ENCODE measurements at places on chromosomes 5 and 9.

DNA sequence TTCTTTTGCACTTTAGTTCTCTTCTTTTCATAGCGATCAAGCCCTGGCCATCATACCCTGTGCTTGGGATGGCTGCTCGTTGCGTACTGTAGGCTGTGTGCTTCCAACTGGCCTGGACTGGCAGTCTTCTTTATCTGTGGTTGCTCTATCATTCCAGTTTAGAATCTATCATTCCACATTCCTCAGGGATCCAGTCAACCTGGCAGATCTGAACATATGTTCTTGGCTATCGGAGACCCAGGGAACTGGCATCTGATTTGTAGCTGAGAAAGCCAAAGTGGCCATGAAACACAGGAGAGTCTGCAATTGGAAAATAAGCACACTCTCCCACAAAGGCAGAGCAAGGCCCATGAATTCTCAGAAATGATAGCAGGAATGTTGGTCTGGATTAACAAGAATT is 22.6 kb upstream of the SLC46A2 start:
- no peak for DNase-seq

DNA sequence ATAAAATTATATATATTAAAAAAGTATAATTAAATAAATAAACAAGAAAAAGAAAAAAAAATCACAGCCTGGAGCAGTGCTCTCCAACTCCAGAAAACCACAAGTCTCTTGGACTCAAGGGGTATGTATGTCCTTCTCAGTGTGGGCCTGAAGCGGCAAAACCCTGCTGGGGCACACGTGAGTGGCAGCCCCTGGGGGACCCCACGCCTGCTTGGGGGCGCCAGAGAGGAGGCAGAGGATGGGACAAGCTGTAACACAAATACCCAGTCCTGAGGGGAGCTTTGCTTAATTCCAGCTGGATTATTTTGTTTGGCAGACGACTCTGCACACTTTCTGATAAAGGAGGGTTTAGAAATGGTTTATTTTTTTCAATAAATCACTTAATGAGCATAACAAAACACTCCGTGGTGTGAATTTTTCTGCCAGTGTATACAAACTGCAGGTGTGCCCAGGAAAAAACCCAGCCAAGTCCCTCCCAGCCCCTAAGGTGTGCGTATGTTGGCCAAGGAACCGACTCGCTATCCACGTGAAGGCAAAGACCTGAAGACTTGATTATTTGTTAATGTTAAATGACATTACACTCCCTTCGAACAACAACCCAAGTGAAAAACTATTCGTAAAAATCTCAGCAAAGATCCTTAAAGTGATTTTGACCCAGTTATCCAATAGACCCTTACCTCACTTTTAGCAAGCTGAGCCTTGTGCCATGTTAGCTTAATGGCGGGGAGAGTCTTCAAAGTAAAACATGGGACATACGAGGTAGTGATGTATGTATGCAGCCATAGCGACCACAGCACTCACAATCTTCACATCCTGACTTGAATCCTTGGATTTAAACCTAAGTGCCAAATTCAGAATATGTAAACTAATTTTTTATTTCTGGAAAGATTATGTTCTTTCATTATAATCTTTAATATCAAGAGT is 32.9 kb downstream of the ANKH start:
- no peak for DNase-seq

GRCh38 chr5:122971333-122971732 is 65.2 kb downstream of the PPIC start:
- no peak for DNase-seq

- DNase-seq: no peak
Observed at GRCh38 chr5:160367261-160367660, 3.2 kb downstream of the C1QTNF2 start.

GRCh38 chr9:125143377-125144090 is at the start of gene SCAI:
Gene SCAI, minus strand, starts transcription at chr9:125143528. Its CDS starts 91 bp downstream, at chr9:125143437.
- DNase-seq: peak; percentile 99

Measured in fibroblast of skin of right biceps (primary cell).